ENCODE measurements at places on chromosomes 5 and 9. TPM values are rescaled to one million over a fixed set of nuclear protein-coding genes. Genes with fewer than 3 reads are reported as not detected.

The BTNL8 gene
- total RNA-seq, result 0.35 TPM

The AMBP gene
- total RNA-seq, result 3.1 TPM

The ZNF354C gene
- total RNA-seq, result 7.1 TPM

DNA sequence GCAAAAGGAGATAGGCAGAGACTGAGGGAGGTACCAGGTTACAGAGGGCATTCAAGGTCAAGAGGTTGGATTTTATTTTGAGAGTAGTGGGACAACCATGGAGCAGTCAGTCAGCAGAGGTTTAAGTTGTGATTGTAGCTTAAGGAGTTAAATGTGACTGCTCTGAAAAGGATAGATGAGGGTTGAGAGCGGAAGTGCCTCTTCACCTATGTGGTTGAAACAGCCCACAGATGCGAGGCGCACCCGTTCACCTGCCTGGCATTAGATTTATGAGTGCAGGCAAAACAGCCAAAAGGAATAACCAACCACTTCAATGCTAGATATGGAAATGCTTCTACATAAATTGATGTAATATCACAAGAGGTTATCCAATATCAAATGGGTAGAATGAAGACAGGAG, 8.4 kb downstream of the ZNF474 start:
- no peak for DNase-seq

DNA sequence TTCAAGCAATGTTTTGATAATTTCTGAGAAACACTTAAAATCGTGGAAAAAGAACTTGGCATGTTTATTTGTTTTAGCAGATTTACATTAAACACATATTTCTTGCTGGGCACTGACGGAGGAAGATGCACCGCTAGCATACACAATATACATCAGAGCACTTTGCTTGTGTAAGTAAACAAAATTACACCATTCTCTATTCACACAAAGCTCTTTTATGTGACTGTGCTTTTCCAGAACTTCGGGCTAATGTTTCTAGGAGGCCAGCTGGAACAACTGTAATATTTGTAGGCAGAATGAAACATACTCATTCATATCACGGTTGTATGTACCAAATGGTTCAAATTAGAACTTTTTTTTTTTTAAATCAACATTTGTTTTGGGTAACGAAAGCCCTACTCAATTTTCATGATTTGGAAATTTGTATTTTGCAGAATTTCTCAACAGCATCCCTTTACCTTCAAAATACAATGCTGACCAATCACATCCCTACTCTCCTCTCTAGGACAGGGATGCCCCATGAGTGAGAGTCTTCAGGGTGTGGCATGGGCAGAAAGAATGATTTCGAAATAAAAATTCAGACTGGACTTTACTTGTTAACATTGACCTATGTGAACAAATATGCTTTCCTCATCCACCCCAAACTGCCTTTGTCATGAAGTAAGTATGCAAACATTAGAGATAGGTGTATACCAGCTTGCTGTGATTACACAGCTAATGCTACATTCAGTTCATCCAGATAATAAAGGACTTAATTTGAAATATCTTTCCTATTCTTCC, 425.1 kb downstream of the BNC2 start:
- DNase-seq, result peak; percentile 62

- no peak for DNase-seq
Measured at GRCh38 chr9:129316281-129317030, 138.4 kb upstream of the IER5L start.

GRCh38 chr9:113562653-113563381, 99.3 kb downstream of the RGS3 start:
- DNase-seq, result no peak

- no peak for DNase-seq
Measured at GRCh38 chr5:181164076-181164952, 16.9 kb downstream of the OR2V2 start.

All from renal cortical epithelial cell (primary cell).